ENCODE measurements at places on chromosomes 7 and 10.
A peak's percentile ranks its signal among the peaks of the same experiment; 100 is the strongest.

DNA sequence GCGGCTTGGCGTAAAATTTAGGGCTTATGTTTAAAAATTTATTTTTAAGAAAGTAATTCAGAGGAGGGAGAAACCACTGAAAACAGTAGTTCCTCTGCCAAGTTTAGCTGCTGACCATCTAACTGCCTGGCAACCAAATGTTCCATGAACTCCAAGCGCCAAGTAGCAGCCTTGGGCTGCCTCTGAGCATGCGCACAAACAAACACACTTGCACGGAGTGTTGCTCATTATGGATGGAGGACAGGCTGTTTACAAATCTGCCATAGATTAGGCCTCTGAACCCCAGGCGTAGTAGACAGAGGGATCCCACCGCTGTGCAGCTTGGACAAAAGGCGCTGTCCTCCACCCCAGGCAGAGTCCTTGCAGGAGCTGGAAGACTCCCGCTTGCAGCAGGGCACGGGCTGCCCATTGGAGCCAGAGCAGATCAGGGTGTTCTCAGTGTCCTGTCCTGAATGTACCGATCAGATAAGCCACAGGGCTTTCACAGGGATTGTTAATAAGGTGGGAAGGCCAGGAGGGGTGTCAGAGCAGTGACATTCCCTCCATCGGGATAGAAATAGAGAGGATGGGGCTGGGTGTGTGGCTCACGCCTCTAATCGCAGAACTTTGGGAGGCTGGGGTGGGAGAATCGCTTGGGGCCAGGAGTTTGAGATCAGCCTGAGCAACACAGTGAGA is 47.7 kb upstream of the LYZL1 start:
- no peak for DNase-seq

DNA sequence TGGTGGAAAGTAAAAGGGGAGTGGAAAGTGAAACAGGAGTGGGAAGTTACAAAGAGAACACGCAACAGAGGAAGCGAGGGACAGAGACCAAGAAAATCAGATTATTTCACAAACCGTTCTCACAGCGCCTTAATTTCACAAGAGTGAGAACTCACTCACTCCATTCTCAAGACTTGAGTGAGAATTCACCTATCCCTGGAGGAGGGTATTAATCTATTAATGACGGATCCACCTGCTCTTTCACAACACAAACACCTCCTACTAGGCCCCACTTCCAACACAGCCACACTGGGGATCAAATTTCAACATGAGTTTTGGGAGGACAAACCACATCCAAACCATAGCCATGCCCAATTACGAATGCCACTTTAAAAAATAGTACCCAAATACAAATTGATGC is 297.6 kb downstream of the GPAM start:
- DNase-seq: no peak

GRCh38 chr7:43038254-43038653 is 74.2 kb upstream of the HECW1 start:
- peak; percentile 74 for DNase-seq

DNA sequence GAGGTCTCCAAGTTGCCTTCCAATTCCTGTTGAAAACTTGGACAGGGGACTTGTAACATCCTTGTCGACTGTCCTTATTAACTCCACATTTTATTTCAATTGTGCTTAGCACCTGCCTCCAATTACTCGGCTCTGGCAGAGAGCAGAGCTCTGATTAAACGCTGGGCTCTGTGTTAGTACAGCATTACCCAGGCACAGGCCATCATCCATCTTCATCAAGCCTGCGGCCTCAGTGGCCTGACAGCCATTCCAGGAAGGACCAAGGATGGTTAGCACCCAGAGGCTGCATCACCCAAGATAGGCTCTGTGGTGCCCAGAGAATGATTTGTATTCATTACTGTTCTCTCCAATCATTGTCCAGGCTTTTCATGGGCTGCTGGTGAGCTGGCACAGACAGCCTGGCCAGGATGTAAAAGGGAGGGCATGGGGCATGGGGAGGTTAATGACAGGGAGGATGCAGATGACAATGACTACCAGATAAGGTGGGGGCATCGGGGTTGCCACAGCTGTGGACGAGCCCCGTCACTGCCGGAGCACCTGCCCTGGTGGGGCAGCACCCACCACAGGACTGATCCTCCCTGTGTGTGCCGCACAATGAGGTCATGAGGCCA is 123.3 kb downstream of the PTPN20 start:
- no peak for DNase-seq

DNA sequence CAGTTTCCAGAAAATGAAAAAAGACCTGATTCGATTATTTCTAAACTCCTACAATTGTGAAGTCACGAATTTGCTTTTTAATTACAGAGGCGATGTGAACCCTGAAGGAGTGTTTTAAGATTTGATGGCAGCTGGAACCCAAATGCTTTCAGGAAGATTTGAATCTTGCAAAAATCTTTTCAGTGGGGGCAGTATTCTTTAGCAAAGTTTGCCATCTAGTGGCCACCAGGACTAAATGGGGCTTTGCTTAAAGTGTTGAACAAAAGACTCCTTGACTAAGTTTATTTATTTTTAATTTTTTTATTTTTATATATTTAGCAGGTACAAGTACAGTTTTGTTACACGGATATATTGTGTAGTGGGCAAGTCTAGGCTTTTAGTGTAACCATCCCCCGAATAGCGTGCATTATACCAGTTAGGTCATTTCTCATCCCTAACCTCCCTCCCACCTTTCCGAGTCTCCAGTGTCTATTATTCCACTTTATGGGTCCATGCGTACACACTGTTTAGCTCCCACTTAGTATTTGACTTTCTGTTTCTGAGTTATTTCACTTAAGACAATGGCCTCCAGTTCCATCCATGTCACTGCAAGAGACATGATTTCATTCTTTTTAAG is 98.8 kb downstream of the CACNB2 start:
- DNase-seq: peak; percentile 65

GRCh38 chr10:123134915-123135414 is 805 bp upstream of the HMX3 start:
- DNase-seq: no peak

- peak; percentile 24 for DNase-seq
Observed at GRCh38 chr10:80530251-80530650, 7.5 kb upstream of the SH2D4B start.

DNA sequence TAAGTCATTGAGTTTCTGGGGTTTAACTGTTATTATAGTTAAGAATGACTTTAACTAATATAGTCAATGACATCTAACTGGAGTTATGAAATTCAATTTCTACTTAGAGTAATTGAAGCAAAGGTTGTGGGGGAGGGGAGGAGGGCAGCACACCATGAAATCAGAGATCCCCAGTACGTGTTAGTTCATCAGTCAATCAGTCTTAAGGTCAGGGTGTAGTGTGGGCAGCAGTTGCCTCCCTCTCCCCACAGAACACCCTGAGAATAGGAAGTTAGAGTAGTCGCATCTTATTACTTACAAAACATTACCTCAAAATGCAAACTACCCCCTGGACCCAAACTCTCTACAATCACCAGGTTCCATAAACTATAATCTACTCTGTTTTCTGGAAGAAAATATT is 7.0 kb upstream of the HPS1 start:
- no peak for DNase-seq

DNA sequence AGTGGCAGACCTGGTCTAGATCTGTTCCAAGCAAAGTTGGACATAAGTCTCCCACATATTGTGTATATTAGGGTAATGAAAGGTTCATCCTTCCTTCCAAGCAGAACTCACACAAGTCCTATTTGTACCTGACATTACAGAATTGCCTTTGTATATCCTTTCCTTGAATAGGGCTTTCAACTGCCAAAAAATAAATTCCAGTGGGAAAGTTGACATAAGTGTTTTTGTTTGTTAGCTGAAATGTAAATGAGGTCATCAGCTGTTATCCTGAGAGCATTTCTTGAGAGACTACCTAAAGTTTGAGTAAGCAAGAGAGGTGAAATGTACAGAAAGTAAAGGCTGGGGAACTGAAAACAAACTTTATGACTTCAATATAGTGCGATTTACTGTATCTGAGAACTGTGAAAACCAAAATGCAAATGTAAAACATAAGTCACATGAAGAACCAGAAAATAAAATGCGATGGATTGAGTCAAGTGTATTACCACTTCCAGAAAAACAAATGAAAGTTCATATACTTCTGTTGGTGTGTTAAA is 527.3 kb upstream of the SEMA3D start:
- DNase-seq: no peak

GRCh38 chr7:127741764-127742375 is 89.9 kb downstream of the SND1 start:
- peak; percentile 7 for DNase-seq

GRCh38 chr7:99451936-99452335 is 13.2 kb downstream of the CPSF4 start:
- no peak for DNase-seq

- peak; percentile 15 for DNase-seq
Observed at GRCh38 chr10:45625879-45626278, 46.7 kb downstream of the ZFAND4 start.

DNA sequence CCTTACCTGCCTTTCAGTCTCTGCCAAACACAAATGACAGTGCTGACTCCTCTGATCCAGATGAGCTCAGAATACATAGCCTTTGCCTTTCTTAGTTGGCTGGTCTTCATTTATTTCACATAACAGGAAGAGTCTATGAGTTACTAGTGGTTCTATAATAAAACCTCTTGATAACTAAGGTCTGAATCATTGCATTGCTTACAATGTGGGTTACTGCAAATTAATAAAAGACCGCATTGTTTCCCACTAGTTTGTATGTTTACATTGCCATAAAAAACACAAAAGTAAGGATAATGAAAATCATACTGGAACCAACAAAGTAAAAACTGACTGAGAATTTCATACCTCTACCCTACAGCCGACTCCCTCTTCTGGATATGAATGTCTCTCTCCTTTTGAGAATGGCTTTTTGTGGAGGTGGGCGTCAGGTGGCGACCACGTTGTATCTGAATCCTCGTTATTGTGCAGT is 62.0 kb upstream of the AKR1E2 start:
- peak; percentile 85 for DNase-seq

DNA sequence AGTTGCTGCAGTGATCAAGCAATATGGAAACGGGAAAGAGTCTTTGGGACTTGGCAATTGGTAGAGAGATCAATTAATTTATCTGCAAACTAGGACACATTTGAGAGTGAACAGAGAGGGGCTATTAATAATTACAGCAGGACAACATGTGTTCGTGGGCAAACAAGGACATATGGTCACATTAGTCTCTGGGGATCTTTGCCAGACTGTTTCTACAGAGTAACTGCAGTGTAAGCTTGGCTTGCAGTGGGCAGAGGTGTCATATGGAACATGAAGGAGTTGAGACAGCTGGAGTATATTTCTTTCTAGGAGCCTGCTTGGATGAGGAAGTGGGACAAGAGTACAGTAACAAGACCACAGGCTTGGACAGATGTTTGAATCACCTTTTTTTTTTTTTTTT is 232.1 kb upstream of the LYZL1 start:
- no peak for DNase-seq

DNA sequence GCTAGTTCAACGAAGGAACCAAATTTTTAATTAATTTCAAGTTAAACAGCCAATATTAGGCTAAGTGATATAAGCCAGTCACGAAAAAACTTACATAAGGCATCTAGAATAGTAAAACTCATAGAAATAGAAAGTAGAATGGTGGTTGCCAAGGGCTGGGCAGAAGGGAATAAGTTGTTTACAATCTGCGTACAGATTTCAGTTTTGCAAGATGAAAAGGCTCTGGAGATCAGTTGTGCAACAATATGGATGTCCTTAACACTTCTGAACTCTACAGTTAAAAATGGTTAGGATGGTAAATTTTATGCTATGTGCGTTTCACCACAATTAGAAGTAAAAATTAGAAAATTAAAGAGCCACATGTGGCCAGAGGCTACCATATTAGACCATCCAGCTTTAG is 13.3 kb downstream of the SCRN1 start:
- DNase-seq: peak; percentile 68

- no peak for DNase-seq
Observed at GRCh38 chr10:25177754-25178135, 2.9 kb downstream of the GPR158 start.

- DNase-seq: no peak
Observed at GRCh38 chr10:112899391-112900065, 50.5 kb upstream of the TCF7L2 start.

DNA sequence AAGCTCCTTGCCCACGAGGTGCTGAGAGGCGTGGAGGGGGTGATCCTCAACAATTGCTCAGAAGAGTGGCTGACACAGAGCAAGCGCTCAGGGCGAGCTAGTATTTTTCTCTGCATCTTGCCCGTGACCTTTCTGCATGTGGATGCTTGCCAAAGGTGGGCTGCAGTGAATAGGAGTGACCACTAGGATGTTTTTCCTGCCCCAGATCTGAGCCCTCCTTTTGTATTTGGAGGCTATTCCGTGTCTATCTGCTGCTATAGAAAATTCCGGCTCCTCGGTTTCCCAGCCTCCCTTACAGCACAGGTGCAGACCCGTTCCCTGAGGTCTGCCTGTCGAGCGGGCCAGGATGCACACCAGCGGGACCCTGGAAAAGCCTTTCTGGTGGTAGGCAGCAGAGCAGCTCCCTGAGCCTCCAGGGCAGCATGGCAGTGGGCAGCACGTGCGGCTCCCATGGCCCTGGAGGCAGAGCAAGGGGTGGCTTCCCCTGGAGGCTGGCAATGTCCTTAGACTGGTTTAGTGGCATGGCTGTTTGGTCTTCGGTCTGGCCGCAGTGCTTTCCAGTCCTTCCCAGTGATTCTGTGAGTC is 145.1 kb upstream of the PCBD1 start:
- DNase-seq: no peak

- no peak for DNase-seq
Observed at GRCh38 chr7:87499494-87499893, 24.0 kb upstream of the ABCB4 start.

DNA sequence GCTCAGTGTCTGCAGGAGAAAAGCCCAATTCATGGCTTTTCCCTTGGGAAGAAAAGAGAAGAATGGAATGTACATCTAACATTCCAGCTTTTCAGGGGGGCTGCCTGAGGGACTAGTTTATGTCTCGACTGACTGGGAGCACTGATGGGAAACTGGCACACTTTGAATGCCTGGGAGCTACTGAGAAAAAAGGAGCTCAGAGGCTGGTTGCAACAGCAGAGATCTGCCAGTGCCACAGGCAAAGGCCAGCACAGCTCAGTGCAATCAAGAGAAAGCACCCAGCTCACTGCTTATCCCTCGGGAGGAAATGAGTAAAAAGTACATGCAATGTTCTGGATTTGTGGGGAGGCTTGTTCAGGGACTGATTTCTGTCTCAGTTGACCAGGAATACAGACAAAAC is 226.2 kb downstream of the COBL start:
- DNase-seq: no peak

GRCh38 chr7:157552295-157552993 is 215.6 kb downstream of the DNAJB6 start:
- DNase-seq: no peak

- no peak for DNase-seq
Observed at GRCh38 chr7:81029511-81029910, 110.7 kb upstream of the SEMA3C start.

GRCh38 chr10:68235581-68235980 is 3.7 kb upstream of the ATOH7 start:
- no peak for DNase-seq

GRCh38 chr7:36484265-36484664 is 94.6 kb downstream of the ANLN start:
- DNase-seq: no peak

- no peak for DNase-seq
Observed at GRCh38 chr7:22487978-22488642, 11.9 kb downstream of the STEAP1B start.

Data from iris pigment epithelial cell (primary cell).